ENCODE measurements at places on chromosomes 3 and 15.

DNA sequence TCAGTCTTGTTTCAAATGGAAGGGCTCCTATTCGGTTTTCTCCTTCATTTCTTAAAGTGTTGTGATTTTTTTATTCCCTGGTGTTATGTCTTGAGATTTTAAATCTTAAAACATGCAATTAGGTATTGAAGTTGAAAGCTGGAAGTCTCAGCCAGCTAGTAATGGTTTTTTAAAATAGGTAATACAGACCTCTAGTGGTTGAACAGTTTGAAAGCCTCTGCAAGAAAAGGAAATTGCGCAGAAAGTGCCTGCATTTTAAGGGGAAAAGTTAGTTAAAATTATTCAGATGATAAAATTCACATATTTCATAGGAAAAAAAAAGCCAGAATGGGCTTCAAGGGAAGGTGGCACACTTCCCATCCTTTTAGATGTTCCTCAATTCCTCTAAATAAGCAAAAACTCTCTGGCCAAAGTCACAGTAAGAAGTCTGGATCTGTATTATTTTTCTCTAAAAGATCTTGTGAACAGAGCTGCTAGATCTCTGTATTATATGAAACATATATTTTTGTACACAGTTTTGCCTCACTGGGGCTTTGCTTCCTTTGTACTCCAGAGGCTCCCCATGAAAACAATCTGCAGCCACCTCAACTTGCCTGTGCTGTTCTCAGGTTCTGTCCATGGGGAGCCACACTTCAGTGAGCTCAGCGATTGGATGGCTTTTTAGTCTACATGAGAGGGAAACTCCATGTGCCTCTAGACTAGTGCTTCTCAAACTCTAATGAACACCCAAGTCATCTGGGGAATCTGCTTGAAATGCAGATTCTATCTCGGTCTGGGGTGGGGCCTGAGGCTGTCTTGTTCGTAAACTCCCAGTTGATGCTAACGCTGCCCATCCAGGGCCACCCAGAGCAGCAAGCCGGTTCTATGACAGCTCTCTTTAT, 21.5 kb downstream of the AGTR1 start:
- DNase-seq = no peak

GRCh38 chr3:4935347-4935746, 43.9 kb upstream of the BHLHE40 start:
- no peak for DNase-seq

DNA sequence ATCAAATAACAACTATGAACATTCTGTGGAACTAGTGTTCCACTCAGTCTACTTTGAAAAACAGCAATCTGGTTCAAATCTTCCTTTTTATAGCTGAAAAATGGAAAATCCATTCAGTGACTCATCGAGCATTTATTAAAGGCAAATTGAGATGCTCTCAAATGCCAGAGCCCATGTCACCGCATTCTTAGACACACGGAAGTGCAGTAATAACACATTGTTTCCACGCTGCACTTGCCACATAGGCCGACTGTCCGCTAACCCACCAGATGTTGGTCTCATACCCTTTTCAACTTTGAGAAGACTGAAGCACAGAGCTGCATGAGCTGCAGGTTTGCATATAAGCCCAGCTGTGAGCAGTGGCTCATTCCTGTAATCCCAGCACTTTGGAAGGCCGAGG, 95.9 kb downstream of the TMEM266 start:
- DNase-seq = no peak

DNA sequence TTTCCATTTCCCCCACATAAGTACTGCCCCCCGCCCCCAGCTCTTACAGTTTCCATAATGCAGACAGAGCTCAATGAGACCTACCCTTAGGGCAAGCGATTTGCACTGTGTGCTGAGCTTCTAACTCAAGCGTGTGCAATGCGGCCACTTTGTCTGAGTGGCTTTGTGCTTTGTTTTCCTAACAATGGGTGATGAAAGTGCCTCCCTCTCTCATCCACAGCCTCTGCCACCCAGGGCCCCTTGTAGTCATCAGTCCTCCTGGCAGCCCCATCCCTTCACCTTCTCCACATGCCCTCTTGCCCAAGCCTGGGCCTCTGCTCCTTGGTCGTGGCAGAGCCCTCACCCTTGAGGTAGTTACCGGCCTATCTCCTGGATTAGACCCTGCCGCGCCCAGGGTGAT, 17.2 kb downstream of the DAPK2 start:
- DNase-seq = no peak

DNA sequence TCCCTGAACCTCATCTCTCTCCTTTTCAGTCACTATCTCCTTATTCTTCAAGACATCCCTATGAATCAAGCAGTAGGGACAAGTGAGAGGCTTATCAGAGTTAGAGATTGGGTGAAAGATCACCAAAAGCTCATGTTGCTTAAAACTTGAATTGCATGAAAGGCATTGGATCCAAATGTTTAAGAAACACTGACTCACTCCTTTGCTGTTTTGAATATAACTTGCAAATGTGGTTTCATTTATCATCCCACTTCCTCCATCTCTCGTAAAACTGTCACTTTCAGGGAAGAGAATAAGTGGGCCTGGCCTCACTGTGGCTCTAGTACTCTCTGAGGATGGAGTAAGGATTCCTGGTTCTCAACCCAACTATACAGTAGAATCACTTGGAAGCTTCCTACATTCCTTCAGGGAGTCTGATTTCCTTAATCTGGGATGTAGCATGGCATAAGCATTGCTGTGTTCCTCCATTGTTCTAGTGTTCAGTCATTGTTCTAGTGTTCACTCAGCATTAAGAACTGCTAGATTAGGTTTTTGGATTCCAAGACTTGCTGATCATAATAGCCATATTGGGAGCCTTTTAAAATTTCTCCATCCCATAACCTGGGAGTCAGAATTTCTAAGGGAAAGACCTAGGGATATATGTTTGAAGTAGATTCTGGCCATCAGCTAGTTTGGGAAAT, 171.8 kb downstream of the TMEM108 start:
- no peak for DNase-seq

DNA sequence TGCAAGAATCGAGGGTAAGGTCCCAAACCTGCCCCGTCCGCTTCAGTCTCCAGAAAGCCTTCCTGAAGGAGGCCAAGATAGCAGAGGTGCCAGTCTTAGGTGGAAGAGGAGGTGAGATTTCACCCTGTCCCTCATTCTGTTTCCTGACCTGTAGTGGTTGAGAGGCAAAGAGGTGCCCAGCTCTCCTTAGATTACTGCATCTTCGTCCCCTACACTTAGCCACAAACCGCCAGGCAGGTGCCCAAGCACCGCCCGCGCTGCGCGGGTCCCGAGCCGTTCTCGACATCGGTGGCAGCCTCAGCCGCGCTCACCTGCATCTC, 23.8 kb upstream of the POLG start:
- no peak for DNase-seq

GRCh38 chr3:155428563-155428962, 135.1 kb upstream of the STRIT1 start:
- no peak for DNase-seq

Measured in stimulated activated CD4-positive, alpha-beta T cell treated with anti-CD3 and anti-CD28 coated beads, TNF-alpha, amount 100 ng/mL, for 48 hours (primary cell).